ENCODE measurements at places on chromosomes 11 and 22.

DNA sequence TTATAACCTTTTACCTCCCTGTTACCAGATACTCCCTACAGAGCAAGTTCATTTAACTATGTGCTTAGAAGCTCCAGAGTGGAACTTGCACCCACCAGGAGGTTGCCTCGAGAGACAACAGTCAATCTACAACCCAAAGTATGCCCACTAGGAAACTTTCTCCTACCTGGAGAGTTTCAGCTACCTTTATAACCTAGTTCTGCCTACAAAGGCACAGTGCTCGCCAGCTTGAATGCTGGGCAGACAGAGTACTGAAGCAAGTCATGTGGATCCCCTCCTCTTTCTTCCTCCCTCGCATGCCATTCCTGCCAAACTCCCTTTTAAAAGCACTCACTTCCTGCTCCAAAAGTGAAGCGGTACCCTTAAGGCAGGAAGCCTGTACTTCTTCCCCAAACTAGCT, 258.9 kb downstream of the SWAP70 start:
- DNase-seq: no peak

DNA sequence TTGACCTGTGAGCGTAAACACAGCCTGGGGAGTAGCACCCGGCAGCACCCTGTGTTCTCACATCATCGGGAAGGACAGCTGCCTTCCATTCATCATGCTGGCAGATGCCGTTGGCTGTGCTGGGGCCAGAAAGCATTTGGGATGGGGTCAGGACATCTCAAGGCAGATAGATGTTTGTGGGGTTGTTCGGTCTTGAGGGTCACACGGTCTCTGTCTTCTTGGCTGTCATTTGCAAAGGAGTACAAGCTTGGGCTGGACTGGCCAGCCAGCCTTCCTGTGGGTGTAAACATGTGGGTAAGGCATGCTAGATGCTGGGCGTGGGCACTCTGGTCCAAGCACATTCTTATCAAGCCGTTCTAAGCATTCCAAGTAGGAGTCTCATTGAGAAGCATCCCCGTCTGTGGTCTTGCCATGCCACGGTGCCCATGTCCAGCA, 81.4 kb downstream of the TBC1D22A start:
- DNase-seq: no peak

GRCh38 chr11:47688991-47689390, 26.2 kb downstream of the AGBL2 start:
- no peak for DNase-seq

- no peak for DNase-seq
Observed at GRCh38 chr11:47377571-47378009, 757 bp downstream of the SPI1 start.

All from activated naive CD8-positive, alpha-beta T cell treated with anti-CD3 and anti-CD28 coated beads for 36 hours (primary cell).